ENCODE measurements at places on chromosomes 4 and X.

DNA sequence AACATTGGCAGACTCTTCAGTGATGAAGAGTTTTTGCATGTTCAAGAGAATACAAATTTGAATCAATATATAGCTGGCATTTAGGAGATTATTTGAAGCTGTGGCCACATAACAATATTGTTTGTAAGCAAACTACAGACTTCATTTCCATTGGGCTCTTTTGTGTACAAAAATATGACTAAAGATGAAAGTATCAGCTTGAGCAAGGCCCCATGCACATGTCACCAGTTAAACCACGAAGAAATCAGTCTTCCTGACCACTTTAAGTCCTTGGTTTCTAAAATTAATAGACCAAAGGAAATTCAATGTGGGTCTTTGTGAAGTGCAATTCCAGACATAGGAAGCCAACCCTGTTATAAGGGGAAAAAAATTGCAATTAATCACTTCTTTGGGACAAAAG, 1664.6 kb upstream of the ADGRL3 start:
- no peak for DNase-seq

DNA sequence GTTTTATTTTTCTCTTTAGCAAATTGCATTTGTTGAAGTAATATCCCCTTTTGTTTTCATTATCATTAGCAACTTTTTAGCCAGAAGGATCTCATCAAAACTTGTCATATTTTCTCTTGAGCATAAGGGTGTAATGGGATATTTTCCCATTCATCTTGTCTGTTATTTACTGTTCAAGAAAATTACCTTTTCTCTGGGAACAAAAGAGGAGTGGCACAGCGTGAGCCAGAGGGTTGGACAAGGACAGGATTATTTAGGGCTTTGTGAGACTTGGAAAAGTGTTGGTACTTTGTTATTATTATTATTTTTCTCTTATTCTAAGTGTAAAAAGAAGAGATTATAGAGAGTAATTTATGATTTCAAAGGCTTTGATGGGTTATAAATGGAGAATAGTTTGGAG, 135.9 kb downstream of the PRKX start:
- no peak for DNase-seq

- DNase-seq: no peak
These were observed 1486.6 kb downstream of the PCDH7 start for GRCh38 chr4:32206756-32207155.

DNA sequence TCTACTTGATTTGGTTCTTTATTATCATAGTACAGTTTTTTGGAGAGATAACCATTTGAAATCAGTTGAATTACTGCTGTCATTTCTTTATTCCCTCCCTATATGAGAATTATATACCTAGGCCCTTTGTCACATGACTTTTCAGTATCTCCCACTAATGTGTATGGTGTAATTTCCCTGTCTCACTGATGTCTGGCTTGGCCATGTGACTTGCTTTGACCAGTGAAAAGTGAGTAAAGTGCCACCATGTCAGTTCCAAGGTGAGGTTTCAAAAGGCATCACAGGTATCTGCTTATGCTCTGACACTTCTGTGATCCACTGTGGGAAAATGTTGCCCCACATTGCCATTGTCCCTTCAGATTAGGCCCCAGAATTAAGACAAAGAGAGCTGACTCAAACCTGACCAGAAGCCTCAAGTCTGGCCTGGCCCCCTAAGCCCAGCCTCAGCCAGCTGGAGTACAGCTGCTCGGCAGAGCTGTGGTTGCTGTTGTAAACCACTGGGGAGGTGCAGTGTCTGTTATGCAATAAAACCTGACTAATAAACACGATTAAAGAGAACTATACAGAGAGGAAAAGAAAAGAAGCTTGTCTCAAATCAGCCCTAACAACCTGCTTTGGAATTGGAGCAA, 27.5 kb downstream of the SETD7 start:
- no peak for DNase-seq

- no peak for DNase-seq
These were observed 59.7 kb downstream of the TNIP2 start for GRCh38 chr4:2696423-2696822.

DNA sequence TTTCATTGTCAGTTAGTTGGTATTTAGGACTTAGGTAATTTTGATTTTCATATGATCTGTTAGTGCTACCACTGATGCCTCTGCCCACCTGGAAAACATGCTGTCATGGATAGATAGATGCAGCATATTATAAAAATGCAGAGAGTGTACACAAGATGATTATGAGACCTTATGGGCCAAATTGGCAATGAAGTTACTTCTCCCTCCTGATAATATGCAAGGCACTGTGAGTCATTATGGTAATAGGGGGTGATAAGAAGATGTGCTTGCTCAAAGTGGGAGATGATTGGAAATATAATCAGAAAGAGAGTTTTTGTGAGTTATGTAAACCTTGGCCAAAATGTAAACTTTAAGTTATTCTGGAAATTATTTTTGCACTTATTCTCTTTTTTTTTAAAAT, 56.6 kb upstream of the RHOH start:
- no peak for DNase-seq
